ENCODE measurements at places on chromosomes 7 and 10. TPM values are rescaled to one million over a fixed set of nuclear protein-coding genes. Genes with fewer than 3 reads are reported as not detected.

- H3K4me3 ChIP-seq = no peak within 1 kb of the TSS
- peaks cover 13% of the 10 kb centered on the region for H3K4me1 ChIP-seq
- no peak within 1 kb of the TSS for H3K27ac ChIP-seq
Observed at GRCh38 chr10:73433538-73433867, at the start of gene MSS51. TSS of gene MSS51 (minus strand) at chr10:73433561. CDS start at chr10:73428284, 5,277 bp downstream.

DNA sequence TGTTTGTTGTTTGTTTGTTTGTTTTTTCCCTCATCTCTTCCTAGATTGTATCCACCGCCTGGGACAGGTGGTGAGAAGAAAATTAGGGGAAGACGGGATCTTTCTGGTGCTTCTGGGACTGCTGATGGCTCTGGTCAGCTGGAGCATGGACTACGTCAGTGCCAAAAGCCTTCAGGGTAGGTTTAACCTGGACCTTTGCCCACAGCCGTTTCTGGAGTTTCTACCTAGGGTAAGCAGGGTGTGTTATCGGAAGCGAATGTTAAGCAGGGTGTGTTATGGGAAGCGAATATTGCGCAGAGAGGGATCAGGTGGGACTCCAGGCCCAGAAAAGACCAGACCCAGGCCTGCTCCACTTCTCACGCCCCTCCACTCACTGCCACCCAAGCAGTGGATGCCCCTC is 4.7 kb downstream of the CLCN1 start:
- no peak overlapping the region for H3K27ac ChIP-seq
- no peak for DNase-seq
- peaks cover 10% of the 10 kb centered on the region for H3K4me1 ChIP-seq
- peaks cover 7% of the 10 kb centered on the region for H3K27me3 ChIP-seq

Gene RASSF4
- 1.3 TPM for total RNA-seq

DNA sequence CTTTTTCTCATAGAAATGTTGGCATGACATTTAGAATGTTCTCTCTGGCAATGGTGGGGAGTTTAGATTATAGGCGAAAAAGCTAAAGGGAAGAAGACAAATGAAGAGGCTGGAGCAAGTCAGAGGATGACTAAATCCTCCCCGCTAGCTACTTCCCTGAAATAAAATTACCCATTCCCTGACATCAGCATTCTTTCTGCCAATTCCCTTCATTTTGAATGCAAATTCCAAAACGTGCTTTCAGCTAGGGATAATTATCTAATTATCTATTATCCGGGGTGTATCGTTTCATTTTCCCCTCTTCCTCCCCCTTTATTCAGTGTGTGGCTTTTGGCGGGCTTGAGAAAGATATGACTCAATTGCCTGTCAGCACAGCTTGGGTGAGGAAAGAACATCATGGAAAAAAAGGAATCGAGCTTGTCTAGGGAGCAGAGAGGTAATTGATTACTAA is 672.3 kb downstream of the TNS3 start:
- no peaks in the 10 kb centered on the region for H3K4me1 ChIP-seq
- H3K36me3 ChIP-seq = no peaks in the 10 kb centered on the region
- H3K27me3 ChIP-seq = no peaks in the 10 kb centered on the region
- no peak overlapping the region for H3K4me3 ChIP-seq
- DNase-seq = no peak

- H3K27me3 ChIP-seq = no peaks in the 10 kb centered on the region
- H3K36me3 ChIP-seq = no peaks in the 10 kb centered on the region
- H3K27ac ChIP-seq = no peak overlapping the region
- H3K4me1 ChIP-seq = no peaks in the 10 kb centered on the region
- H3K4me3 ChIP-seq = no peak overlapping the region
Observed at GRCh38 chr10:2619472-2619871, 447.9 kb upstream of the PFKP start.

Gene RBP3
- not detected for total RNA-seq

- DNase-seq = no peak
- H3K4me1 ChIP-seq = no peaks in the 10 kb centered on the region
Observed at GRCh38 chr10:132517951-132518521, 19.6 kb upstream of the INPP5A start.

DNA sequence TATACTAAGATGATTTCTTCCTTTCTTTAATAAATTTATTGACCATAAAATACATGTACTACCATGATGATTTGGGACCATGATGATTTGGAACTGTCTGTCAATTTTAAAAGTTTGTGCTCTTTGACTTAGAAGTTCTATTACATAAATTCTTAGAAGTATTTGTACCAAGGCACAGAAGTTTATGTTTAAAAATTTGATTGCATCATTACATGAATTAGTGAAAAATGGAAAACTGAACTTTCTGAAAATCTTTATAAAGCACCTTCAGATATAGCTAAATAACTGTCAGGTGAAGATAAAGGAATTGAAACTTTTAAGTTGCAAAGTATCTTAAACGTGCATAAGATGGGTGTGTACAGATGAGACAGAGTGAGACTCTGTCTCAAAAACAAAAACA is 32.0 kb downstream of the MALSU1 start:
- H3K27me3 ChIP-seq = peaks cover 15% of the 10 kb centered on the region
- H3K4me3 ChIP-seq = no peak overlapping the region
- H3K27ac ChIP-seq = no peak overlapping the region
- H3K36me3 ChIP-seq = peaks cover 1% of the 10 kb centered on the region

GRCh38 chr7:77295549-77295948 is 95.9 kb upstream of the FGL2 start:
- no peaks in the 10 kb centered on the region for H3K36me3 ChIP-seq
- no peak overlapping the region for H3K27ac ChIP-seq
- no peak overlapping the region for H3K4me3 ChIP-seq
- H3K4me1 ChIP-seq = no peaks in the 10 kb centered on the region
- peaks cover 2% of the 10 kb centered on the region for H3K27me3 ChIP-seq
- no peak for DNase-seq

Gene SPDYE16
- not detected for total RNA-seq

GRCh38 chr10:9211228-9211627 is 1156.7 kb downstream of the GATA3 start:
- no peak overlapping the region for H3K4me3 ChIP-seq
- H3K27me3 ChIP-seq = peaks cover 12% of the 10 kb centered on the region
- no peak overlapping the region for H3K27ac ChIP-seq
- no peaks in the 10 kb centered on the region for H3K4me1 ChIP-seq

Gene OR13A1
- total RNA-seq = not detected

- H3K4me3 ChIP-seq = no peak overlapping the region
- H3K27ac ChIP-seq = no peak overlapping the region
- no peak for DNase-seq
- H3K36me3 ChIP-seq = no peaks in the 10 kb centered on the region
- no peaks in the 10 kb centered on the region for H3K4me1 ChIP-seq
- no peaks in the 10 kb centered on the region for H3K27me3 ChIP-seq
Observed at GRCh38 chr10:130554701-130555410, 418.7 kb downstream of the GLRX3 start.

Gene PRPS1L1
- not detected for total RNA-seq

Gene BAZ1B
- 111 TPM for total RNA-seq

Gene MYH16
- not detected for total RNA-seq

GRCh38 chr7:88040694-88041093 is 106.6 kb downstream of the ADAM22 start:
- H3K4me1 ChIP-seq = no peaks in the 10 kb centered on the region
- no peak for DNase-seq
- H3K27me3 ChIP-seq = peaks cover 2% of the 10 kb centered on the region
- no peaks in the 10 kb centered on the region for H3K36me3 ChIP-seq
- H3K4me3 ChIP-seq = no peak overlapping the region

Gene SPDYE11
- not detected for total RNA-seq

GRCh38 chr10:69074532-69074931 is 13.4 kb upstream of the SRGN start:
- H3K27ac ChIP-seq = no peak overlapping the region
- no peak overlapping the region for H3K4me3 ChIP-seq
- H3K4me1 ChIP-seq = peaks cover 17% of the 10 kb centered on the region
- H3K27me3 ChIP-seq = no peaks in the 10 kb centered on the region
- no peaks in the 10 kb centered on the region for H3K36me3 ChIP-seq

GRCh38 chr7:95919556-95919955 is 147.2 kb downstream of the DYNC1I1 start:
- H3K36me3 ChIP-seq = no peaks in the 10 kb centered on the region
- H3K4me1 ChIP-seq = peaks cover 6% of the 10 kb centered on the region

- no peak for DNase-seq
- H3K36me3 ChIP-seq = no peaks in the 10 kb centered on the region
- H3K27me3 ChIP-seq = no peaks in the 10 kb centered on the region
- no peak overlapping the region for H3K27ac ChIP-seq
Observed at GRCh38 chr7:70148997-70149396, 550.7 kb downstream of the AUTS2 start.

Gene DPYSL4
- total RNA-seq = 24.1 TPM

Gene CRYGN
- 0.22 TPM for total RNA-seq

DNA sequence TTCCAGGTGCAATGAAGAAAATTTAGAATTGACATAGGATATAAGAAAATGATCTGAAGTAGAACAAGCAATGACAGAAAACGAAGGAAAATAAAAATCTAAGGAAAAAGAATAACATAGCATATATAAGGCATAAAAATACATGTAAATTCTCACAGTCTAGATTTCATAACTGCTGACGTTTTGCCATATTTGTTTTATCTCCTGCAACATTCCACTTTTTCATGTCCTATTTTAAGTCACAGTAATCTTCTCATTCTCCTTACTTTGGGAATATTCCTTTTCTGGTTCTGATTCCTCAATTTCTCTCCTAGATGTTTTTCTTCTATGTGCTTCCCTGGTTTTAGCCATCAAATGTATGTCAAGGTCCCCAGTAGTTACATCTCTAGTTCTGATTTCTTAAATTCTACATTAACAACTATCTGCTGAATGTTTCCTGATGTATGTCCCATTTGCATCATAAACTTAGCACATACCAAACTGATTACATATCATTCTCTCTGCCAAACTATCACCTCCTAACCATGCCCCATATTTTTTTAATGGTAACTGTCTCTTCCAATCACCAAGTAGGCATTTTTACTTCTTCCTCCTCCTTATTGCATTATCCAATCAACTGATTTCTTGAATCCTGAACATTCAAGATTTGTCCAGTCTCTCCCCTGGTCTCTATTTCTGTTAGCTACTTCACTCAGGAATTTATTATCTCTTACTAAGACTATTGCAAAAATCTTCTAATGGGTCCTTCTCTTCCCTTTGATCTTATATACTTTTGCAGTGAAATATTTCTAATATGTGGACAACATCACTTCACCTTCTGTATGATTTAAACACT is 171.3 kb downstream of the DNAJC1 start:
- H3K4me1 ChIP-seq = no peaks in the 10 kb centered on the region
- no peak overlapping the region for H3K27ac ChIP-seq
- no peak for DNase-seq
- no peak overlapping the region for H3K4me3 ChIP-seq
- peaks cover 26% of the 10 kb centered on the region for H3K36me3 ChIP-seq

Gene CCDC136
- total RNA-seq = 11.1 TPM

GRCh38 chr10:72318418-72319262 is 36.1 kb downstream of the DNAJB12 start:
- peak overlapping the region; percentile 80 for H3K4me3 ChIP-seq
- no peak for DNase-seq
- peak overlapping the region; percentile 72 for H3K27ac ChIP-seq
- no peaks in the 10 kb centered on the region for H3K27me3 ChIP-seq

DNA sequence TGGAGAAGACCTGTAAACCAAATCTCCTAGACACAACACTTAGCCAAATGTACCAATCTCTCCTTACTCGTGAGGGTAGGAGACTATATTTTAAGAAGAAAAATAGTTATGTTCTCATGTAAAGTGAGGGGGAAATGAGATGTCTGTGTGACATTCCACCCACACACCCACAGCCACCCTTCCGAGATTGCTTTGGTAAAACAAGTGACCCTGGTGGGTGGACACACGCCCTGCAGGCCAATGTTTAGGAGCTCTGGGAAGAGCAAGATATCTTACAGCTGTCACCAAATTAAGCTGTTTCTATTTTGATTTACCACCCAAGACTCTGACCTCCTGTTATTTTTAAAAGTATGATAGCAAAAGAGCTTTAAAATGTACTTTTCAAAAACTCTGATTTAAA is 147.2 kb upstream of the PFKP start:
- no peak overlapping the region for H3K4me3 ChIP-seq
- DNase-seq = no peak
- H3K36me3 ChIP-seq = no peaks in the 10 kb centered on the region
- H3K27ac ChIP-seq = no peak overlapping the region

Gene NODAL
- total RNA-seq = not detected

GRCh38 chr10:23395017-23395416 is 43.9 kb upstream of the OTUD1 start:
- H3K27me3 ChIP-seq = no peaks in the 10 kb centered on the region
- no peaks in the 10 kb centered on the region for H3K36me3 ChIP-seq
- peaks cover 9% of the 10 kb centered on the region for H3K4me1 ChIP-seq
- H3K27ac ChIP-seq = no peak overlapping the region

- H3K27ac ChIP-seq = no peak overlapping the region
- H3K27me3 ChIP-seq = no peaks in the 10 kb centered on the region
- H3K4me3 ChIP-seq = no peak overlapping the region
- H3K36me3 ChIP-seq = peaks cover 48% of the 10 kb centered on the region
Observed at GRCh38 chr10:7168414-7168813, 242.4 kb downstream of the SFMBT2 start.

GRCh38 chr10:25177093-25177753 is 2.4 kb downstream of the GPR158 start:
- no peak overlapping the region for H3K27ac ChIP-seq
- no peaks in the 10 kb centered on the region for H3K4me1 ChIP-seq
- peaks cover 41% of the 10 kb centered on the region for H3K27me3 ChIP-seq
- no peak for DNase-seq

Gene PILRB
- total RNA-seq = 83.9 TPM

- peaks cover 37% of the 10 kb centered on the region for H3K4me1 ChIP-seq
- peaks cover 6% of the 10 kb centered on the region for H3K36me3 ChIP-seq
- no peaks in the 10 kb centered on the region for H3K27me3 ChIP-seq
- no peak for DNase-seq
- no peak overlapping the region for H3K4me3 ChIP-seq
Observed at GRCh38 chr7:99109108-99110051, 34.5 kb downstream of the SMURF1 start.

Gene NEUROG3
- not detected for total RNA-seq

GRCh38 chr7:98810153-98810802 is 59.5 kb downstream of the TMEM130 start:
- H3K4me3 ChIP-seq = no peak overlapping the region
- no peak overlapping the region for H3K27ac ChIP-seq
- no peak for DNase-seq
- H3K36me3 ChIP-seq = no peaks in the 10 kb centered on the region
- H3K4me1 ChIP-seq = no peaks in the 10 kb centered on the region

DNA sequence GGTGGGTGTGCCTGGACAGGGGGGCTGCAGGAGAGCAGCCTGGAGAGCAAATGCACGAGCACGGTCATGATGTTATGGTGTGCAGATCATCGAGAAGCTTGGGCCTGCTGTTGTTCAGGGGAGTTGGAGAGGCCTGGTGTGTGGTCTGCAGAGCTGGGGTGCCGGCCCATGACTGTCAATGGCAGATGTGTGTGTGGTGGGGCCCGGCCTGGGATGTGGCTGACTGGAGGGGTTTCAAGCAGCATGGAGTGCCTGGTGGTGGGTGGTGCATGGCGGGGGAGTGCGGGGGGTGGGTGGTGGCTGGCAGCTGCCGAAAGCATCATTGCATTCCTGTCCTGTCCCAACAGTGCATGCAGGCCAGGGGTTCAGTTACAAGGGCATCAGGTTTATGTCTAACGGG is 122.6 kb downstream of the DOCK1 start:
- H3K4me1 ChIP-seq = no peaks in the 10 kb centered on the region
- H3K27ac ChIP-seq = no peak overlapping the region
- H3K4me3 ChIP-seq = no peak overlapping the region

Gene PRLHR
- not detected for total RNA-seq

Gene KIAA1217
- 6.4 TPM for total RNA-seq

Gene SYNPO2L
- total RNA-seq = not detected

GRCh38 chr7:69577221-69577620 is 21.1 kb upstream of the AUTS2 start:
- DNase-seq = no peak
- no peaks in the 10 kb centered on the region for H3K27me3 ChIP-seq
- H3K4me3 ChIP-seq = no peak overlapping the region
- no peak overlapping the region for H3K27ac ChIP-seq
- no peaks in the 10 kb centered on the region for H3K36me3 ChIP-seq

Gene UPK3BL2
- total RNA-seq = 15.7 TPM

Data from activated T-helper 1 cell treated with anti-CD3 and anti-CD28 coated beads, Interleukin-12 subunit alpha, Interleukin-12 subunit beta, Interleukin-2, Interleukin-4 antibody, amounts not matched to agents 30 ng/mL and 10 ng/mL and 1 ng/mL, durations not matched to agents 14 hours and 24 hours and 36 hours (primary cell).